ENCODE measurements at places on chromosomes 11 and 22.

- no peak overlapping the region for H3K27ac ChIP-seq
- no peaks in the 10 kb centered on the region for H3K27me3 ChIP-seq
- H3K4me3 ChIP-seq, result no peak overlapping the region
These were observed 83.7 kb downstream of the TRIM29 start for GRCh38 chr11:120054016-120054752.

- no peak overlapping the region for H3K4me3 ChIP-seq
- DNase-seq, result no peak
- H3K4me1 ChIP-seq, result peaks cover 12% of the 10 kb centered on the region
- H3K27me3 ChIP-seq, result no peaks in the 10 kb centered on the region
- H3K36me3 ChIP-seq, result no peaks in the 10 kb centered on the region
These were observed 92.9 kb upstream of the PARVA start for GRCh38 chr11:12284316-12285050.

GRCh38 chr11:129840236-129840635 lies 24.6 kb downstream of the TMEM45B start:
- no peaks in the 10 kb centered on the region for H3K27me3 ChIP-seq
- no peak overlapping the region for H3K4me3 ChIP-seq
- H3K36me3 ChIP-seq, result no peaks in the 10 kb centered on the region
- DNase-seq, result no peak

DNA sequence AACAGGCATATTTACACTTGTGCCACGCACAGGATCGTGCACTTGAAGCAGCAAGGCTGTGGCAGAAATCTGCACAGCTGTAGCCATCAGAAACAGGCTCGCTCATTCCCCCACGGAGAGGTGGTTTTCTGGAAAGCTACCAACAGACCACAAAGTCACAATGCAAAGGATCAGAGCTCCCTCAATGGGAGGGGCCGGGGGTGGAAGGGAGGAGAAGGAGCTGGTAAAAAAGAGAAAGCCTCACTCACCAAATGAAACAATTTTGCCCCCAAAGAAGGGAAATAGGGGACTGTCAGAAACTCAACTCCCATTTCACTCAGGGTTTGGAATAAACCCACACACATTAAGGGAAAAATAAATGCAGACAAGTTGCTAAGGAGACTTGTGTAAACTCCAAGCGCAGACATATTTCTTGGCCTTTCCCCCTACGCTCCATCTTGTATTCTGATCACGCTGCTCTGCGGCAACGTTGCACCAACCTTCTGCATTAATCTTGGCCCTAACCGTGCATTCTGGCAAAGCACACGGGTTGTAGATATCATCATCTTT lies 43.2 kb upstream of the BLID start:
- no peaks in the 10 kb centered on the region for H3K36me3 ChIP-seq
- H3K27me3 ChIP-seq, result no peaks in the 10 kb centered on the region
- no peak overlapping the region for H3K4me3 ChIP-seq

GRCh38 chr11:86740628-86741483 lies 59.5 kb upstream of the PRSS23 start:
- H3K4me1 ChIP-seq, result peaks cover 17% of the 10 kb centered on the region
- H3K36me3 ChIP-seq, result no peaks in the 10 kb centered on the region
- H3K27ac ChIP-seq, result peak overlapping the region; percentile 94
- H3K27me3 ChIP-seq, result no peaks in the 10 kb centered on the region

- no peaks in the 10 kb centered on the region for H3K36me3 ChIP-seq
- H3K4me1 ChIP-seq, result peaks cover 18% of the 10 kb centered on the region
- no peak for DNase-seq
- H3K27me3 ChIP-seq, result no peaks in the 10 kb centered on the region
- no peak overlapping the region for H3K4me3 ChIP-seq
- no peak overlapping the region for H3K27ac ChIP-seq
These were observed 30.9 kb downstream of the CHEK2 start for GRCh38 chr22:28710576-28711191.

GRCh38 chr11:127205688-127206217 lies 205.2 kb upstream of the KIRREL3 start:
- H3K36me3 ChIP-seq, result no peaks in the 10 kb centered on the region
- no peak overlapping the region for H3K4me3 ChIP-seq
- DNase-seq, result no peak

DNA sequence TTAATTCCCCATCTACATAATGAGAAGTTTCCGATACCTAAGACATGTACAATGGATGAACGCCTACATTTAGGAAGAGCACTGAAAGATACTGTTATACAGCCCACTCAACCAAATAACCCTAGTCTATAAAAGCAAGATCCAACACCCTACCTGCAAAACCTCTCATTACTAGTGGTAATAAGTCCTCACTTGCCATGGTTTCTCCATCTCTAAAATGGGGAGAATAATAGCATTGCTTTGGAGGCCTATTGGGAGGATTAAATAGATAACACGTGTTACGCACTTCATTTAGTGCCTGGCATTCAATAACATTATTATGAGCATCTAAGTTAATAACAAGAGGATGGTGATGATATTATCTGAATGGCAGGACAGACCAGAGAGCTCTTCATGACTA lies 16.9 kb downstream of the LGR4 start:
- no peak overlapping the region for H3K27ac ChIP-seq
- H3K27me3 ChIP-seq, result no peaks in the 10 kb centered on the region
- DNase-seq, result no peak
- H3K4me3 ChIP-seq, result no peak overlapping the region

DNA sequence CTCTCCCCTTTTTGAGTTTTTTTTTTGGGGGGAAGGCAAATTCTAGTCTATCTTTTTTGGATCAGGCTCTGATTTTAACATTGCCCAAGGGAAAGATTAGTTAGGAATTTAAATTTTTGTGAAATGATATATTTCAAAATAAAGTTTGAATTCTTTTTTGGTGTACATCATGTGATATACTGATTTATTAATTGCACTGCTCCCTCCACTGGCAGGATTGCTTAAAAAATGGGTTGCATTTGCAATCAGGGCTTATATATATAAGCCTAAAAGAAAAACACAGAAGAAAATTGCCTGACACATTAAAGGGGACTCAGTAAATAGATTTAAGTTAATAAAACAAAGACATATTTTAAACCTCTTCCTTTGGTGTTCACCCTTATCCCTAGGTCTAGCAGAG lies 1.2 kb downstream of the DYNC2H1 start:
- H3K4me3 ChIP-seq, result no peak overlapping the region
- H3K36me3 ChIP-seq, result no peaks in the 10 kb centered on the region
- H3K4me1 ChIP-seq, result peaks cover 9% of the 10 kb centered on the region
- no peak for DNase-seq
- H3K27ac ChIP-seq, result no peak overlapping the region

DNA sequence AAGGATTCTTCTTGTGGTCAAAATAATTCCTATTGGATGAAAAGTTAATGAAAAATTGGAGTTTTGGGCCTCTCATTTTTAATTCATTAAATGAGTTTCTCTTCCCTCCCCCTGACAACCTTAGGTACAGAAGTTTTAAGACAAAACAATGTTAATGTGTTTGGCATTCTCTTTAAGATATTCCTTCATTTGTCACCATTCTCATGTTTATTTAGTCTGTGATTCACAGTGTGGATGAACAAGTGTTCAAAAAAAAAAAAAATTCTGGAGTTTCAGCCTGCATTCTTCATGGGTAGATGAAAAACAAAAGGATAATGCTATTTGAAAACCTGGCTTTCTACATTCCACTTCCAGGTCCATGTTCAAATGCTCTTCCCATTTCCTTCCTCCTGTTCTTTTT lies 172.6 kb upstream of the LUZP2 start:
- H3K4me1 ChIP-seq, result no peaks in the 10 kb centered on the region
- no peak for DNase-seq
- no peaks in the 10 kb centered on the region for H3K36me3 ChIP-seq
- H3K27me3 ChIP-seq, result no peaks in the 10 kb centered on the region
- H3K4me3 ChIP-seq, result no peak overlapping the region
- no peak overlapping the region for H3K27ac ChIP-seq

DNA sequence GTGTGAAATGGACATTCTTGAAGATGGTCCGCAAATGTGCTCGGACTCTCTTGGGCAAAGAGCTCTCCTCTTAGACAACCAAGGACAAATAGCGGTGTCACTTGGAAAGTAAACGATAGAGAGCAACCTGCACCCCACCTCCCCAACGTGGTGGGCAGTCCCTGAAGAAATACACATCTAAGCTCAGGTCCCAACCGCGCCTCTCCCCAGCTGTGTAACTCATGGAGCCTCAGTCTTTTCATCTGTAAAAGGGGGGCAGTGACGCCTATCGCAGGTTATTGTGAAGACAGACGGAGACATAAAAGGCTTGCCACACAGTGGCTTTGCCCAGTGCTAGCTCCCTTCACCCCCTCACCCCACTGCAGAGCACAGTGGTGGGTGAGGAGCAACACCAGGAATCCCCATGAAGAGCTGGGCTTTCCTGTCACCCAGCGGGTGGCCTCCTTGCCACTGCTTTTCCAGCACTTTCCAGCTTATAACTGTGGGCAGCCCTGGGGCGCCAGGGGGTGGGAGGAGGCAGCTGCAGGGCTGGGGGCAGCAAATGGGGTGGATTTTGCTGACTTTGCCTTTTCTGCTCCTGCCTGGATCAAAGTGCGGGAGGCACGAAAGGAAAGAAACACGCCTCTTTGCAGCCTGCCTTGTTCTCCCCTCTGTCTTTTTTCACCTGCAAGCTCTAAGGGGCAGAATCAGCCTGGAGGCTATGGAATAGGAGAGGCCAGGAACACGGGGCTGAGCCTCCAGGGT lies 73.7 kb upstream of the TSPAN18 start:
- no peak for DNase-seq
- H3K27ac ChIP-seq, result no peak overlapping the region
- H3K36me3 ChIP-seq, result no peaks in the 10 kb centered on the region
- no peaks in the 10 kb centered on the region for H3K4me1 ChIP-seq
- no peak overlapping the region for H3K4me3 ChIP-seq

DNA sequence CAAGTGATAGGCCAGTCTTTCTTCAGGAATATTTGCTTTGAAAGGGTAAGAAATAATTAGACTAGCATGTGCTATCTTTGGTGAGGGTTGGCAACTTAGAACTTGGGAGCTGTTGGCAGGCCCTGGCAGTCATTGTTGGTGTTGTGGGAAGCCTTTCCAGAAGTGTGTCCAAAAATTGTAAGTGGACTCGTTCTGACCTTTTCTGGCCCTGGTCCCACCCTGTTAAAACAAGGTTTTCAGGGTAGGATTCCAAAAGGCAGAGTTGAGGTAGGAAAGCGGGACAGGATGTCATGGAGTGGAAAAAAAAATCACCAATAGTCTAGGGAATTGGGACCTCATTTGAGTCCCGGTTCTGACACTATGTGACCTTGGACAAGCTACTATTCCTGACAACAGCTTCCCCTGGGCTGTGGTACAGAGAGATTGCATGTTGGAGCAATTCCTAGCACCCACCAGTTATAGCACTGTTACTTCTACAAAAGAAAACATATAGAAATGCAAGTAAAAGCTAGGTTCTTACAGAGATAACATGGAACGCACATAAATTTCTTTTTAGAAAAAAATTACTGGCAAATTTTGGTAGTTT lies 299.3 kb upstream of the DDI1 start:
- H3K4me1 ChIP-seq, result no peaks in the 10 kb centered on the region
- H3K27me3 ChIP-seq, result no peaks in the 10 kb centered on the region
- H3K27ac ChIP-seq, result no peak overlapping the region
- no peak overlapping the region for H3K4me3 ChIP-seq
- H3K36me3 ChIP-seq, result no peaks in the 10 kb centered on the region

DNA sequence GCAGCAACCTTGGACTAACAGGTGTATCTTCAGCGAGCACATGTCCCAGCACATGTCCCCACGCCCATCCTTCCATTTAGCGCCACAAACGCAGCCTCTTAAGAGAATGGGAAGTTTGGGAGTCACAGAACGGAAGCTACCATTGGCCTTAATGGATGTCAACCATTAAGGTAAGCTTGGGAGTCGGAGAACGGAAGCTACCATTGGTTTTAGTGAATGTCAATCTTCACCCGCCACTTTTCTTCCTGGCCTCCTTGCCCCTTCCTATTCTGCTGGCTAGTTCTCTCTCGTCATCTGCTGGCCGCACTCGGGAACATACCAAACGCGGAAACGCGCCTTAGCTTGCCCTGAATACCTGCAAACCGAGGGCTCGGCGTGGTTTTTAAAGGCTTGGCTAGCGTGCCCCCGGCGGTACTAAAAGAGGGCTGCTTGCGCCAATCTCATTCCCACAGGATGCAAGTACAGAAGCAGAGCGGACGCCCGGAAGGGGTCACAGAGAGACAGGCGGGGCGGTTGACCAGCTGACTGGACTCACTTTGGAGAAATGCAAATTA lies 24.3 kb downstream of the GLYATL1 start:
- H3K27me3 ChIP-seq, result no peaks in the 10 kb centered on the region
- H3K4me3 ChIP-seq, result no peak overlapping the region
- no peaks in the 10 kb centered on the region for H3K36me3 ChIP-seq
- H3K4me1 ChIP-seq, result no peaks in the 10 kb centered on the region
- no peak for DNase-seq

- no peak overlapping the region for H3K27ac ChIP-seq
- no peak overlapping the region for H3K4me3 ChIP-seq
- H3K4me1 ChIP-seq, result no peaks in the 10 kb centered on the region
- no peak for DNase-seq
- H3K36me3 ChIP-seq, result no peaks in the 10 kb centered on the region
These were observed 29.9 kb downstream of the NLRP14 start for GRCh38 chr11:7050191-7050590.

DNA sequence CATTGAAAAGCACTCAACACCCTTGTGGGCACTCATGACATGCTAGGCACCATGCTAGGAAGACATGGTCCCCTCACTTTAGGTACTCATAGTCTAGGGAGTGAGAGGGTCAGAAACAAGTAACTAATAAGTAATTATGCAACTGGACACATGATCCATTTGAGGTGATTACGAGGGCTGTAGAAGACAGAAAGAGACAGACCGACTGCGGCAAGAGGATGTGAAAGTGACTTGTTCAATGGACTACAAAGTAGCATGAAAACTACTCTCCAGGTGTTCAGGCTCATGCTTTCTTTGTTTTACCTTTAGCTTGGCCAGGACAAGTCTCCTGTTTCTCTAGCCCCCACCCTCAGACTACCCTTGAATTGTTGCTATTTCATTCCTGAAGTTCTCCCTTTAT lies 310.8 kb upstream of the SORL1-AS1 start:
- DNase-seq, result no peak
- H3K27me3 ChIP-seq, result no peaks in the 10 kb centered on the region
- no peak overlapping the region for H3K27ac ChIP-seq
- no peak overlapping the region for H3K4me3 ChIP-seq
- H3K36me3 ChIP-seq, result no peaks in the 10 kb centered on the region

DNA sequence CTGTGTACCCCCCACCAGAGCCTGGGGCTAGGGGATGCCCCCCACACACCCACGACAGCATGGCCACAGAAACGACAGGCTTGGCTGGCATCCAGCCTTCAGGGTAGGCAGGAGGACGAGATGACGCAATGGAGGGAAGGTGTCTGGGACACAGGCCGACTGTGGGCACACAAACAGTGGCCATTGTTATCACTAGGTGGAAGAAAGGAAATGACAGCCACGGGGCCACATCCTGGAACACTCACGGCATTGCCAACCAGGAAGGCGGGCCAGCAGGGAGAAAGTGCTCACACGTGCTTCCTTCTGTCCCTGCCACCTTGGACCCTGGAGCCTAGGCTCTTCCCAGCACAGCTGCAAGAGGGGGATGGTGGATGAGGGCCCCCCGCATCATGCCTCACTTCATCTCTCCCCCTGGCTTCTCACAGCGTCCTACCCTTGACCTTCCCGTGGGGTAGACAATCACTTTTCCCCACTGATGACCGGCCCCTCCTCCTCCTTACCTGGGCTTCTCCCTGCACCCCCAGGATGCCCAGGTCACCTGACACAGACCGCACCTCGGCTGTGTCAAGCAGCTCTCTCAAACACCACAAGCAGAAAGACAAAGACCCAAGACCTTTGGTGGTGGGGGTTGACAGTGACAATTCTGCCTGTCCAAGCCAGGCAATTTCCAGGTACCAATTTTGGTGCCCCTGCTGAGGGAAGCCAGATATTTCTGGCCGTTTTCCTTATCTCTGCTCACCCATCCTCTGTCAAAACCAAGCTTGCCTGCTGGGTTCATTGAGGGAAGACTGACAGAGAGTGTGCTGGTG lies 8.6 kb downstream of the PLA2G6 start:
- H3K4me1 ChIP-seq, result peaks cover 19% of the 10 kb centered on the region
- no peak overlapping the region for H3K4me3 ChIP-seq
- H3K27ac ChIP-seq, result no peak overlapping the region
- DNase-seq, result peak; percentile 35
- no peaks in the 10 kb centered on the region for H3K36me3 ChIP-seq
- H3K27me3 ChIP-seq, result no peaks in the 10 kb centered on the region

All from thyroid gland (tissue), 4 donors.